ENCODE measurements at places on chromosomes 1 and 21. TPM values are rescaled to one million over a fixed set of nuclear protein-coding genes. Genes with fewer than 3 reads are reported as not detected.

GRCh38 chr1:18204575-18204974 is 97.0 kb downstream of the IGSF21 start:
- DNase-seq = no peak

- no peak for DNase-seq
Measured at GRCh38 chr1:6761196-6761737, 24.0 kb upstream of the CAMTA1 start.

DNA sequence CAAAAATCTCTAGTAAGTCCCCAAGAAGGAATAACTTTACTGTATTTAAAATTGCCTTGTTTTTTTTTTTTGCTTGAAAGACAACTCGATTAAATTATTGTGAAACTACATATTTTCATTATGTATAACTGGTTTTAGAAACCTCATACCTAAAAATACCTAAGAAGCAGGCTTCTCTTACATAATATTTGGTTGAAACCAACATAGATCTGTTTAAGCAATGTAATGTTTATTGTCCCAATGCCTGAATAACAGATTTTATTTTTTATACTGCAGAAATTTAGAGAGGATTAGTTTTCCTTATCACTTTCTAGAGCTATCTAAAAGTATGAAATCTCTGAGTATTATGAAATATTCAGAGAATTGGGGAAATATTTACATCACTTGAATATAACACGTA is 78.5 kb upstream of the CHRM3 start:
- DNase-seq = no peak

GRCh38 chr1:179089827-179090482 is 8.1 kb downstream of the TOR3A start:
- no peak for DNase-seq

DNA sequence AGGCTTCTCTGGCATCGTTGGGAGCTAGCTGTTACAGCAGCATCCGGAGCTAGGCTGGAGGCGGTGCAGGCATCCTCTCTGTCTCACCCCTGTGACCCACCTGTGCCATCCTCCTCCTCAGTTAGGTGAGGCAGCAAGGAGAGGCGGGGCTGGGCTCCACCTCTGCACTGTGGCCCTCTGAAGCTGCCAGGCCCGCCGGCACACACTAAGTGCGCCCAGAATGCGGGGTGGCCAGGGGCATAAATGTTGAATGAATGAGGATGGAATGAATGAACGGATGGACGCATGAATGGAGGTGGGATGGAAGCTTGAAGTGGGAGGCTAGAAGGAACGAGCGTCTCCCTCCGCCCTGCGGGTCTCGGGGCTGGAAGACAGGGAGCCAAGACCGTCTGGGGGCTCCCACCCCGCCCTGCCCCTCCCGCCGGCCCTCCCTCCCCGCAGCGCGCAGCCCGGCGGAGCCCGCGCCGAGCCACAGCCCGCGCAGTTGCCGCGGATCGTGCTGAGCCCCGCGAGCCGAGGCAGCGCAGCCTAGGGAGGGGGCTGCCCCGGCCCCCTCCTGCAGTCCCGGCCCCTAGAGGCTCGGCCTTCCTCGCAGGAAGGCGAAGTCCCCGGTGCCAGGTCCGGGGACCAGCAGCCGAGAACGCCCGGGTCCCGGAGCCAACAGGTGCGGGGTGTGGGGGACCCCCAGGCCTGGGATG is at the start of gene HCRTR1:
Gene HCRTR1 (plus strand): TSS at position 472 of the 698 bp plus-strand sequence. CDS start 1,504 bp downstream, outside the sequence.
- DNase-seq = no peak

The S100A1 gene
- total RNA-seq = not detected

DNA sequence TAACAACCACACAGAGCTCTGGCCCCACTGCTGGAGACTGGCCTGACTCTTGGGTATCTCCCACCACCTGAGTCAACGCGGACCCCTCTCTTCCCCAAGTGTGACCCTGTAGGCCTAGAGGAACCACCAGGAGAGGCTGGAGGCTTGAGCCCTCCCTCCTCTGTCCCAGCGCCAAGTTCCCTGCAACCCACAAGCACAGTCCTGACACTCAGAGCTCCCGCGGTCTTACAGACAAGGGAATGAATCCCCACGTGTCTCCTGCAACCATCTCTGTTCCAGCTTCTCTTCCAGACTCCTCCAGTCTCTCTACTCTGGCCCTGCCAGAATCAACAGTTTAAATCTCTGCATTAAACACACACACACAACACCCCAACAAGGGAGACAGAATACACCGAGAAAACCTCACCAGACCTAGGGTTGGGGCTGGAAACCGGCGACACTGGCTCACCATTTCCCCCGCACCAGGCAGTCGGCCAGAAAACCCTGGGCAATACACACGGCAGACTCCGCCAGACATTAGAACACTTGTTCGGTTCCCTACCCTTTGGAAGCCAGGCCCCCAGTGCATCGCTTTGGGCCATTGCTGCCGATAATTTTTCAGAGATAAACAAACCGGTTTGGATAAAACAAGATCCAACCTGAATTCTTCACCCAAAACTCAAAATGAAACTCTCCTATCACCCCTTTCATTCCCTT is 21.7 kb downstream of the CASZ1 start:
- no peak for DNase-seq

- DNase-seq = no peak
Measured at GRCh38 chr1:203407296-203407695, 56.4 kb upstream of the FMOD start.

The RHOC gene
- 49.9 TPM for total RNA-seq

GRCh38 chr1:41995441-41996130 is 76.9 kb upstream of the HIVEP3 start:
- no peak for DNase-seq

GRCh38 chr1:56068908-56069307 is 510.5 kb downstream of the PLPP3 start:
- no peak for DNase-seq

The CELA3A gene
- total RNA-seq = not detected

GRCh38 chr1:183689762-183690204 is 36.7 kb upstream of the APOBEC4 start:
- no peak for DNase-seq

DNA sequence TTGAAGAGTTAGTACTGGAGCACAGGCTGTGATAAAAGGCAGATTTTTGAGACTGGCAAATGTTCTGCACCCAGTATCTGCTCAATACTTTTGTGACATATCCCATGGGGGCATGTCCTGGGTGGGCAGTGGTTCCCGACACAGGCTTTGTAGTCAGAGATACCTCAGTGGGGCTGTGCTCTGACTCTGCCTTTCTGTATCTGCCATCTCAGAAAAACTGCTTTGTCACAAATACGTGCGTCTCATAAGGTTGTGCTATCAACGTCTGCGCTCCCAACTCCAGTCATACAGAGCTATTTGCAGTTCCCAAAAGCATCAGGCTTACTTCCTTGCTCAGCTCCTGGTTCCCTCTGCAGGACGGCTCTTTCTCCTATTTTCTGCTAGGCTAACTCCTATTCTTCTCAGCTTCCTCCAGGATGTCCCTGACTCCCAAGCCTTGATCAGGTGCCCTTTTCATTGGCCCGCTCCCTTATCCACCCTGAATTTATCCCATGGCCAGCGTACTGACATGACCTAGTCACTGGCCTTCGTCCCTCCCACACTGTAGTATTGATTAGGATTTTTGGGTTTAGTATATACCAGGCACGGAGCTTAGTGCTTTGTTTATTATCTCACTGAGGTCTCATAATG is 12.1 kb upstream of the RAB29 start:
- DNase-seq = no peak

DNA sequence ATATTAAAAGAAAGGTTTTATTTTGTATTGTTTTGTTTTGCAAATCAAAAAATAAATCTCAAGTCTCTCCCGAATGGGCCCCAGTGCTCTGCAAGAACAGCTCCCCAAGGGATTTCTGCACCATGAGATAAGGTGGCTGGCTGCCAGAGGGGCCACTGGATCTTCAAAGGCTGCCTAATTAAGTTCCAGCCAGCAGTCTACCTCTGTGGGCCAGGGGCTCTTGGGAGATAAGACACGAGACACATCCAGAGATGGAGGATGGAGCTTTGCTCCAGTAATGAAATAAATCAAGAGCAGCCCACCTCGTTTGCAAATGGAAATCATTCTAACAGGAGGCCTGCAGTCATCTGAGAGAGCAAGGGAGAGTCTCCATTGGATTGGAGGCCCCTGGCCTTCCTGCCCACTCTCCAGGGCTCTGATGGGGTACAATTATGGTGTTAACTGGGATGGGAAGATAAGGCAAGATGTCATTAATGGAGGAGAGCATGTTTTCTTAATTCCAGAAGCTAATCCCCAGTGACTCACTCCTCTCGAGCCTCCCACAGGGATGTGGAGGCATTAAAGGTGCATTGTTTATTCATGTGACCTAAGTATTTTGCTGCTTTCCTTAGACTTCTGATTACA is 155.2 kb upstream of the KAZN start:
- no peak for DNase-seq

The FRRS1 gene
- total RNA-seq = 40.7 TPM

DNA sequence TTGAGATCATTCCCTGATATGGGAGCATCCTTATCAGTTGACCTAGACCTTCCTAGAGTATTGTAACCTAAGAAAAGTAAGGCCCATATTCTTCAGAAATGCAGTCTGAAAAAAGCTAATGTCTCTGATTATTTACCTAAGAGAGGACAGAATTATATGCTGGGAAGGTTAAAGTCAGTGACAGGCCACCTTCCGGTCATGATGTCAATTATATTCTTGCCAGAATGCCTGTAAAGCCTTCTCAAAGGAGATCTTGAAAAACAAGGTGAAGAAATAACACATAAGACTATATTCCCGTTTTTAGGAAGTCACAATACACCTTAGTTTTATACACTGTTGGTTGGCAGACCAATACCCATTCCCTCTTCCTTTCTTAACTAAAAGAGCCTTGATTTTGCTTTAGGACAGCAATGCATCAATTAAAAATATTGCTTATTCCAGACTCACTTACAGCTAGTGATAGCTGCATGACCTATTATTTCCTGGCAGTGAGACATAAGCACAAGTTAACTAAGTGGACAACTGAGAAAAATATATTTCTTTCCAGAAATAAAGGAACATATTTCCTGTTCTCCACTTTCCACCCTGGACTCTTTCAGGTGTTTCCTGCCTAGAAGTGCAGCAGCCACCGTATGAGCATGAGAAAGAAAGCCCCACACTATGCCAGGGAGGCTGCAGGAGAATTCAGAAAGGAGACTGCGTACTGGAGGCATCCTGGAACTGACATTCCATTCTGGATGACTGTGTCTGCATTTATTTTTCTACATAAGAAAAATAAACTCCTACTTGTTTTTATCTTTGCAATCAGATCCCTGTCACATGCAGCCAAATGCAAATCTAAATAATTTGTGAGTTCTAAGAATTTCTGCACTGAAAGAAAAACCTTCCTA is 332.9 kb upstream of the PTBP2 start:
- DNase-seq = no peak

- no peak for DNase-seq
Measured at GRCh38 chr1:71899881-71900280, 382.5 kb downstream of the NEGR1 start.

DNA sequence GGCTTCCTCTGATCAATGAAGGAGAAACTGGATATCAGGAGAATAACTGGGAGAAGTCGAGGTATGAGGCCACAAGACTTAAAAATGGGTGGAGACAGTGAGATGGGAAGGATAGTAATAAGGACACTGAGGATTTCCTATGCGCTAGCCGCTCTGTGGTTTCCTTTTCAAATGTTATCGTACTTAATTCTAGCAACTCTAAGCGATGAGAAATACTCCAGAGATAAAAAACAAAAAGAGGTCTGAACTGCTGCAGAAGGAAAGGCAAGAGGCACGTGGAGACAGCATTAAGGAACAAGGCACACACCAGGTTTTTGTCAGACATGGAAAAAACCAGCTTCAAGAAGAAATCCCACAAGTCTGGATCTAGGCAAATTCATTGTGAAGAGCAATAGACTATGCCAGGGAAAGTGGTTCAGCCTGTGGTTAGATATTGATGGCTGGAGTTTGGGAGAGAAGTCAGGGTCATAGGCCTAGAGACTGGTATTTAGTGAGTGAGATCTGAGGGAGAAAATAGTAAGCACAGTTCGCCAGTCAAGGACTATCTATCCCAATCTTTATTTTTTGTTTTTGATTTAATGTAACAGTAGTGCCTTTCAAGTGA is 5.3 kb downstream of the CLCA2 start:
- no peak for DNase-seq

DNA sequence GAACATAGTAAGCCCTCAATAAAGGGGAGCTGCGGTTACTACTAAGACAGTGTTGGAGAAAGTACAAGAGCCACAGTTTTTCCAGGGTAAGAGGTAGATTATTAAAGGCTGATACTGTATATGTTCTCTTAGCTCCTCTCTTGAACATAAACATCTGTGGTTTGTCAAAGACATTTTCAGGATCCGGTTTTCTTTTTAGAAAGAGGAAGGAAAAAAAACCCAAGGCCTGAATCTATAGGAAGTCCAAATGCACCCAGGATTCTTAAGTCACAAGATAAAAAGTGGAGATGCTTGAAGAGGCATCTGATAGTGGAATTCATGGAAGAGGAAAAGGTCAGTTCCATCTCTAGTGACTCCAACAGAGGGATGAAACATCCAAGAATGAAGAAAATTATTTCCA is 24.6 kb upstream of the SLC45A3 start:
- no peak for DNase-seq

GRCh38 chr21:14046401-14046800 is 164.4 kb downstream of the LIPI start:
- DNase-seq = no peak

GRCh38 chr1:56686169-56686568 is 41.1 kb downstream of the PRKAA2 start:
- no peak for DNase-seq

GRCh38 chr1:159892944-159893343 is 7.0 kb downstream of the CFAP45 start:
- DNase-seq = no peak

GRCh38 chr1:153963850-153964331 is 554 bp upstream of the SLC39A1 start:
- no peak for DNase-seq

The SLC1A7 gene
- total RNA-seq = not detected

- DNase-seq = no peak
Measured at GRCh38 chr1:26693599-26694572, 1.9 kb upstream of the ARID1A start.

GRCh38 chr1:173249349-173249748 is 42.2 kb upstream of the TNFSF4 start:
- no peak for DNase-seq

The C1orf210 gene
- 8.2 TPM for total RNA-seq

DNA sequence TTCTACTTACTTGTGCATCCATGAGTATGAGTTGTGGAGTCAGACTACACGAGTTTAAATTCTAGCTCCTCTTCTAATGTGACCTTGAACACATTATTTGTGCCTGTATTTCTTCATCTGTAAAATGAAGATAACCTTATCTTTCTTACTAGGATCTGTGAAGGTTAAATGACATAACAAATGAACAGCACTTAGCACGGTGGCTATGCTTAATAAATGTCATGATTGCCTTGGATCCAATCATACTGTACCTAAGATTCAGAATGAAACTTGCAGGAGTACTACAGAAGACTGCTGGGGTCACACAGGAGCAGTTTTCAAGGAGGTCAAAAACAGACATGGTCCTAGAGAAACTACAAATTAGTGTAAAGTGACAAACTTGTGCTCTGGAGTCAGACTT is 22.2 kb upstream of the ALG14 start:
- DNase-seq = no peak

DNA sequence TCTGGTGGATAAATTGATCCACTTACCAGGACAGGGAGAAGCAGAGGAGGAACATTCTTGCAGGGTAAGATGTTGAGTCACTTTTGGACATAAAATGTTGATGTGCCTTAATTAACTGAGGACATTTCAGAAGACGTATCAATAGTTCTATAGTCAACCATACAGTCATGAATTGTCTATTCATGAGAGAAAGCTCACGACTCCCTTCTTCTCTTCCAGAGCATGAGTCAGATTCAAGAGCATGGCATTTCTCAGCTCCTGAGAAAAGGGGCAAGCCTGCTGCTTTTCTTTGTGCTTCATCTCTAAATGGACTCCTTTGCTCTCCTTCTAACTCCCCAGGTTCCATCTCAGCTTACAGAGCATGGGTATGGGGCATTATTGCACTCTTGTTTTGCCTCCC is 55.7 kb downstream of the ADGRL4 start:
- no peak for DNase-seq

The NUDT4B gene
- total RNA-seq = 10.2 TPM

Data from esophagus squamous epithelium (tissue), 5 donors.